DMS79 (cell line): ENCODE measurements at places on chromosomes 6 and 20.
A peak's percentile ranks its signal among the peaks of the same experiment; 100 is the strongest.

GRCh38 chr20:37776049-37776448, 82.2 kb downstream of the CTNNBL1 start:
- no peak for DNase-seq

DNA sequence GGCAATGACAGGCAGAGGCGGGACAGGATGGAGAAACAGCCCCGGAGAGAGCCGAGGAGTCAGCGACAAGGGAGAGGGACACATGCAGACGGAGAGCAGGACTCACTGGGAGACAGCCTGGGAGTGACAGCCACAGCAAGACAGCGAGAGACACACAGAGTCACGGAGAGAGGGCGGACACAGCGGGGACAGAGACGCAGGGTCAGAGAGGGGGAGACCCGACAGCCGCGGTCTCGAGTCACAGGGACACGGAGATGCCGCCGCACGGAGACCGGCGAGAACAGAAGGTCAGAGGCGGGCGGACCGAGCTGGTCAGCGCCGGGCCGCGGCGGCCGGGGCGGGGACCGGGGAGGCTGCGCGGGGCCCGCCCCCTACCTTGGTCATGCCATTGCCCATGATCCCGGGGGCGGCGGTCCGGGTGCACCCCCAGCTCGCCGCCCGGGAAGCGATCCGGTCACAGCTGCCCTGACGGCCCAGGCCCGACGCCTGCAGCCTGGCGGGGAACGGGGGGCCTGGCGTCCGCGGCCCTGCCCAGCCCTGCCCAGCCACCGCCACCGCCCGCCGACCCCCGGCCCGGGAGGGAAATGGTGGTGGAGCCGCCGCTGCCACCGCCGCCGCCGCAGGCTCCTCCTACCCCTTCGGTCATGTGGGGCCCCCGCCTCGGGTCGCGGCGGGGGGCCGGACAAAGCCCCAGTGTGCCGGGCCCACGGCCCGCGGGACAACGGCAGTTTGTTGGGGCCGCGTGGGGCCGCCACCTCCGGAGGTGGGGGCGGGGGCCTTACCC, at the start of the genes DUSP15 and TTLL9:
TSS of gene DUSP15 (minus strand) at position 586 of the 784 bp plus-strand sequence. CDS start at position 396, 190 bp downstream.
TSS of gene TTLL9 (plus strand) at position 693 of the 784 bp plus-strand sequence. CDS start 493 bp downstream, outside the sequence.
- DNase-seq, result no peak

- no peak for DNase-seq
Observed at GRCh38 chr6:4667591-4667990, 108.6 kb upstream of the CDYL start.

- no peak for DNase-seq
Observed at GRCh38 chr6:43856005-43856765, 86.2 kb downstream of the VEGFA start.

- DNase-seq, result no peak
Observed at GRCh38 chr6:163813979-163814493, 399.5 kb downstream of the QKI start.

GRCh38 chr6:166087246-166087645, 80.4 kb downstream of the TBXT start:
- DNase-seq, result no peak

DNA sequence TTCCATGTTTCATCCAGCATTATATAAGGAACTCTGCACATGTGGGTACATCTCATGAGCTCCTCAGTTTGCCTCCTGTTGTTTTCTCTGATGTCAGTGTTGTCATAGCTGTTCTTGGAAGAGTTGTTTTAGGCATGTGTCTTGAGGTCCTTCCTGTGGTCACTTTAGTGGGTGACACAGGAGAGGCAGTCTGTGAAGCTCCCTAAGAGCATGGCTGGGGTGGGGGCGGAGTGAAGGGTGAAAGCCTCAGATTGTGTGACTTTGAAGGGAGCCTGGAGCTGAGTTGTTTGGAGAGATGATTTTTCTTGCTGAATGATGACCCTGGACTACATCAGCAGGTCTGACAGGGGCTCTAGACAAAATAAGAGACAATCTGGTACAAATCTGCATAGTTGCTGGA, 37.7 kb downstream of the PPP1R14C start:
- DNase-seq, result no peak

DNA sequence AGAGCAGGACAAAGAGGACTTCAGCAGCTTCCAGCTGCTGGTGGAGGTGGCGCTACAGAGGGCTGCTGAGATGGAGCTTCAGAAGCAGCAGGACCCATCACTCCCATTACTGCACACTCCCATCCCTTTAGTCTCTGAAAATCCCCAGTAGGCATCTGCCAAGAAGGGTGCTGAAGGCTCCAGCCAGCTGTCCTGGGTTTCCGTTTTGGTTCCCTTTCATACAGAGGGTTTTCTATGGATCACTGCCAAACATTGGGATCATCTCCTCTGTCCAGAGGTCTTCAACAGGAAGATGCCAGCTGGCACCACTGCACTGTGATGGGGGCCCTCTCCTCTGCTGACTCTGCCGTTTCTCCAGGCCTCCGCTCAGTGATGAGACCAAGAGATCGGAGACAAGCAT, 14.3 kb upstream of the RAB5IF start:
- no peak for DNase-seq

DNA sequence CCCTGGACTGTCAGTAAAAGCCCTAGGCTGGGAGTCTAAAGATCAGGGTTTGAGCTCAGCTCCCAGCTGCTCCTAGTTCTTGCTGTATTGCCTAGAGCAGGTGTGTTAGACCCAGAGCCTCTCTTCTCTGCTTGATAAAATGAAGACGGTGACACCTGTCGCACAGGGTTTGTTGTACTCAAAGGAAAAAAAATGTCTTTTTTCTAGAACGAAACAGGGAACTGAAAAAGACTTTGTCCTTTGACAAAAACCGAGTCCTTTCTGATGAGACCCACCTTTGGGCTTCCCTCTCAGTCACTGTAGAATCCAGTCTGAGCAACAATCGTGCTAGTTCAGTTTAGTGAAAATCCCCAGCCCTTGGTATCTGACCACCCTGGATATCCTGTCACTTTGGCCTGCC, 102.1 kb upstream of the LAMP5 start:
- DNase-seq, result no peak

DNA sequence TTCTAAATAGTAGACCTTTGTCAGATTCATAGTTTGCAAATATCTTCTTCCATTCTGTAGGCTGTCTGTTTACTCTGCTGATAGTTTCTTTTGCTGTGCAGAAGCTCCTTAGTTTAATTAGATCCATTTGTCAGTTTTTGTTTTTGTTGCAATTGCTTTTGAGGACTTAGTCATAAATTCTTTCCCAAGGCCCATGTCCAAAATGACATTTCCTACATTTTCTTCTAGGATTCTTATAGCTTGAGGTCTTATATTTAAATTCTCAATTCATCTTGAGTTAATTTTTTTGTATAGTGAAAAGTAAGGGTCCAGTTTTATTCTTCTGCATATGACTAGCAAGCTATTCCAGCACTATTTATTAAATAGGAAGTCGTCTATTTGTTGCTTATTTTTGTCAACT, 287.0 kb downstream of the PACRG start:
- DNase-seq, result no peak

DNA sequence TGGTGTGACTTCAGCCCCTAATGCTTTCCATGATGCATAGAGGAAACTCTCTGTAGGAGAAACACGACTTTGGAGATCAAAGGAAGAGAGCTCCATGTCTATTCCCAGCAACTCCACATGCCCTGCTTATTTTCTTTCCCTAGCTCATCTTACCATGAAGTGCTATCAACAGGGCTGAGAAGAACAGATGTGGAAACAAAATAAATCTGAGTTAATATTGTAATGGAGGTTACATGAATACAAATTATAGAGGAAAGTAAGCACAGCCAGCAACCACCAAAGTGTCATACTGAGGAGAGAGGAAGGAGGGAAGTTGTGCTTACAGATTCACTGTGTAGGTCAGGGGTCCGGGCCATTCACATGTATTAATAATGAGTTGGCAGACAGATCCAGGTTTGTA, 157.5 kb downstream of the RFPL4B start:
- DNase-seq, result no peak

GRCh38 chr20:61123286-61123685, 128.8 kb upstream of the CDH4 start:
- no peak for DNase-seq

- no peak for DNase-seq
Observed at GRCh38 chr6:126110512-126111270, 124.4 kb downstream of the TRMT11 start.

GRCh38 chr20:18090044-18090443, 32.3 kb upstream of the OVOL2 start:
- DNase-seq, result no peak

DNA sequence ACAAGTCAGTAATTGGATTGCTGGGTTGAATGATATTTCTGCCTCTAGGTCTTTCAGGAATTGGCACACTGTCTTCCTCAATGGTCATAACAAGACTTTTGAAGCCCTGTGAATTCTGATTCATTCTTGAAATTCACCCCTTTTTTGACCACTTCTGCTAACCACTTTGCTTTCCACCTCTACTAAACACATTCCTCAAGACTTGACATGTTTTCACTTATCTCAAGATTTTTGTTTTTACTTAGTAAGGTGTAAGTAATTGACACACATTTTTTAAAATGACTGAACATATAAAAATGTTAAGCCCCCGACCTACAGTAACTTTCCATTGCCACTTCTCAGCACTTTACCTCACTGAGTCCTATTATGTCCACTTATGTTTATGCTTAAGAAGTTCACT, 239.1 kb downstream of the GRM1 start:
- no peak for DNase-seq

GRCh38 chr6:121506761-121507754, 71.6 kb downstream of the GJA1 start:
- DNase-seq, result no peak

GRCh38 chr20:615514-615913, 5.4 kb upstream of the TCF15 start:
- DNase-seq, result no peak

DNA sequence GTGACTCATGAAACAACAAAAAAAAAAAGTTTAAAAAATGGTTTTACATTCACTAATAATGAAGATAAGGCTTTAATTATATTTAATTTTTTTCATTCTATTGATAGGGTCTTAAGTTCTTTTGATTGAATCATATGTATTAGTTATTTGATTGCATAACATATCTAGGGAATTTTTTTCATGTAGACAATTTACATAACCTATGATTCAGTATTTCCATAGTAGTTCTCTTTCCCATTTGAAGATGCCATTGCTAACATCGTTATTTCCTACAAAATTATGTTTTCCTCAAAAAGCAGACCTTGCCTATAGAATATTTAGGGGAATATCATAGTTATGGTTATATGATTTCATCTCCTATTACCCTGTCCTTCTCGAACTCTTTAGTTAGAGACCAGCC, 463.4 kb downstream of the TFAP2B start:
- no peak for DNase-seq

GRCh38 chr6:81304466-81304865, 448.0 kb downstream of the TENT5A start:
- DNase-seq, result no peak

GRCh38 chr6:28589957-28590349, 64.3 kb downstream of the GPX5 start:
- DNase-seq, result no peak

- no peak for DNase-seq
Observed at GRCh38 chr6:105400501-105400900, 2.4 kb downstream of the PREP start.

DNA sequence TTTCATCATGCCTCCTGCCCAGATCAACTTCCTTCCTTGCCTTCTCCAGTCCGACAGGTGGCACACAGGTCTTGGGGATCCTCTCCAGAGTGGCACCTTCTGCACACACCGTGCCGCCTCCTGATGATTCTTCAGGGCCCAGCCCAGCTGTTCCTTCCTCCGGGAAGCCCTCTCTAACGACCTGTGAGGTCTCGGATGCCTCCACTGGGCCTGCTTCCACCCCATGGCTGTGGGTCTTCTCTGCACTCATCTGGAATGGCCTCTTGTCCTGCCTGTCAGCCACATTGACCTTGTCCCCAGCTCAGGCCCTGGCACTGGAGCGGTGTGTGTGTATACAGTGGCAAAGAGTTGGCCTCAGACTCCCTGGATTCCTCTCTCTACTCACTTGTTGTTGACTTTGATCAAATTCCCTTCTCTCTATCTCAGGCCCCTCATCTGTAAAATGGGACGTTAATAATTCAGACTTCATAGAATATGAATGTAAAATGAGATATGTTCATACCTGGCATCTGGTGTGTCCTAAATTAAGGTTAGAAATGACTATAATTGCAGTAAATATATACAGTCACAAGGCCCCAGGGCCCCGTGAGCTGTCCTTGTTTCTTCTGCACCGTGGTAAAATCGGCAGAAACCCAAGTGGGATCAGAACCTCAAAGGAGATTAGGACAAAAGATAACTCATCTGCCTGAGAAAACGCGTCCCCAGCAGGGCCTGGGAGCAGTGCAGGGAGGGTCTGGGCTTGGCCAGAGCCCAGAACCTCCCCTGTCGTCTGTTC, 1.5 kb downstream of the FAM210B start:
- peak; percentile 22 for DNase-seq

DNA sequence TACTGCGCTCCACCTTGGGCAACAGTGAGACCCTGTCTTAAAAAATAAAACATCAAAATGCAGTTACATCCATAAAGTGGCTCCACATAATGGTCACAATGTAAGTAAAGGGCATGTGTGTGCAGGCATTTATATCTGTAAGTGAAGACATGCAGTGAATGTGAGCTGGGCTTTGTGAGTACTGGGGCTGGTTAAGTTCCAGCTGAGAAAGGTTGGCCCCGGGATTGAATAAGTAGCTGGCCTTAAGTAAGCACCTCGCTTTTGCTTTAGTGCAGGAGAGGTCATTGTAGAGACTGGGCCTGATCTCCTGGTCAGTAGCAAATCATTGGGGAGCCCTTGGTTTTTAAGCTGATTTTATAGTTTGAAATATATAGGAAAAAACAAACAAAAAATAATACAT, 8.0 kb downstream of the QKI start:
- no peak for DNase-seq

DNA sequence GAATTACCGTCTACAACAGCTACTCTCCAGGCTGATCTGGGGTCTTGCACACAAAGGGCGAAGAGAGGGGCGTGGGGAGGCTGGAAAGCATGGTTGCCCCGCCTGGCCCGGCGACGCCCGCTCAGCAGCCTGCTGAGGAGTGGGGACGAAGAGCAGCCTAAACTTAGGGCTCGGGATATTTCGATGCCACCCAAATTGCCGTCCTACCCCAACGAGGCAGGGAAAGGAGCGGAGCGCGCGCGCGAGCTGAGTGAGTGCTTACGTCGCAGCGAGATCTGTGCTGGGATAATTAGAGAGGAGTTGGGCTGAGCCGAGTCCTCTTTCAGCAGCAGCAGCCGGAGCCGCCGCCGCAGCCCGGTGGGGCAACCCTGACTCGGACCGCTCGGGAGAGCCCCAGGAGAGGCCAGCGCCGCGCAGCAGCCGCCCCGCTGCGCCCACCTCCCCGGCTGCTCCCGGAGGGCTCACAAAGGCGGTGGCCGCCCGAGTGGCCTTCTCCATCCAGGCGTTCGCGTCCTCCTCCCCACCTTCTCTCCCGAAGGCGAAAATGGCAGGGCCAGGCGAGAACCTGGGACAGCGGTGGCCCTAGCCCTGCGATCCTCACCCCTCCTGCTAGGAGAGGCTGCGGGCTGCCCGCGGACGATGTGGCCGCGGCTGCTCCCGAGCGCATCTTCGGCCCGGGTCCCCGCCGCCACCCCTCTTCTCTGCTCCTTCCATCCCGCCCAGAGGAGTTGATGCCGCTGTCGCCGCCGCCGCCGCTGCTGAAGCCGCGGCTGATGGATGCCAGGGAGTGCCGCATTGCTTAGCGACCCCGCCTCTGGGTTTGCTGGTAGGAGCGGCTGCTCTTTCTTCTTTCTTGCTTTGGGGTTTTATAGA, at the start of gene CLVS2:
TSS of gene CLVS2 (plus strand) at position 315 of the 873 bp plus-strand sequence. CDS start 1,543 bp downstream, outside the sequence.
- DNase-seq, result no peak

GRCh38 chr6:39407446-39407993, 85.0 kb upstream of the KCNK16 start:
- DNase-seq, result no peak
